GM12892 (cell line): ENCODE measurements at places on chromosomes 5 and 9.
A peak's percentile ranks its signal among the peaks of the same experiment; 100 is the strongest.

- no peak for DNase-seq
Measured at GRCh38 chr5:114450437-114450836, 88.6 kb downstream of the KCNN2 start.

DNA sequence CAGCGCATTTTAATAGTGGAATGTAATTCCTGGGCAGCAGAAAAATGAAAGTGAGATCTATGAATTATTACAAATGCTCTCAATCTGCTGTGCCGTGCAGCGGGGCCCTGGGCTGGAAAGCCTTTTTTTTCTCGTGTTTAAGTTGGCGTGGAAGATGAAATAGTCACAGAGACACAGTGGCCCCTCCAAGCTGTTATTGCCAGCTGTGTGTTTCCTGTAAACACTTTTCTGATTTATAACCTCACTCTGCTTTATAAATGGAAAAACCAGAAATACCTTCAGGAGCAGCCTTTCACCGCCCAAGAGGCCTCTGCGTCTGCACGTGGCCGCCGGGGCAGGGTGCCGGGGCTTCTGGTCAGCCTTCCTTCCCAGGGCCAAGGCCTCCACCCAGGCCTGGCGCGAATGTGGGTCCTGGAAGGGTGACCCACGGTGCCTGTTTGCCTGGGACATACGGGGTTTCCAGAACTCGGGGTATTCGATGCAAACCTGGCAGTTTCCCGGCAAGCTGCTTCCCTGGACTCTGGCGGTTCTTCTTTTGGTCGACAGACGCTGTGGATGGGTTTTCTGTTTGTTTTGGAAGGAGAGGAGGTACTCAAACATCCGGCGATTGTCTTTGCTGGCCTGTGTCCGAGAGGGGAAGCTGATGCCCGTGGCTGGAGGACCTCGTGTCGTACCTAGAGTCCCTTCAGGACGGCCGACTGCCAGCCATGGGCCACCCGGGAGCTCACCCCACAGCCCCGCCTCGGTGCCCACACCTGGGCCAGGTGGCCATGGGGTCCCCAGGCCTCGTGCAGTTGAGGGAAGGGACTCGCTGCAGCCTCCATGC, 256.7 kb downstream of the PARP8 start:
- no peak for DNase-seq

DNA sequence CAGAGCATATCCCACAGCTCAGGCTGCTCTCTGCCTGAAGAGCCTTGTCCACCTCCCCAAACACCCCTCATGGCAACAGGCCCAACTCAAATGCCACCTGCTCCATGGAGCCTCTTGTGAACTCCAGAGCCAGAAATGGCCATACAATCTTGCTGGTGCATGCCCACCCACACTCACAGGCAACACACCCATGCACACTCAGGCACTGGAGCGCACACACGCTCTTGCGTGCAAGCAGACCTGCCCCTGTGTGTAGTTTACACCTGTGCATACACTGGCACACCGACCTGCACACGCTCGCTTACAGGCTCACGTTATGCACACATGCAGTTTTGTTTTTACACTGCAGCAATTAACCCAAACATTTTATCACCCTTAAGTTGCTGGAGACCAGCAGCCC, 40.0 kb downstream of the HRH2 start:
- no peak for DNase-seq

DNA sequence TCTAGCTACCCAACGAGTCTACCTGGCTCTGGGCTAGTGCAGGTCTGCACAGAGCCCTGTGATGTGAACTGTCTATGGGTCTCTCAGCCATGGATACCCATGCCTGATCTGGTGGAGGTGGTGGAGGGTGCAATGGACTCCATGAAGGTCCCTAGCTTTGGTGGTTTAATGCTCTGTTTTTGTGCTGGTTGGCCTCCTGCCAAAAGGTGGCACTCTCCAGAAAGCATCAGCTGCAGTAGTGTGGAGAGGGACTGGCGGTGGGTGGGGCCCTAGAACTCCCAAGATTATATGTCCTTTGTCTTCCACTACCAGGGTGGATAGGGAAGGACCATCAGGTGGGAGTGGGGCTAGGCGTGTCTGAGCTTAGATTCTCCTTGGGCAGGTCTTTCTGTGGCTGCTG, 290.1 kb downstream of the AGTPBP1 start:
- no peak for DNase-seq

DNA sequence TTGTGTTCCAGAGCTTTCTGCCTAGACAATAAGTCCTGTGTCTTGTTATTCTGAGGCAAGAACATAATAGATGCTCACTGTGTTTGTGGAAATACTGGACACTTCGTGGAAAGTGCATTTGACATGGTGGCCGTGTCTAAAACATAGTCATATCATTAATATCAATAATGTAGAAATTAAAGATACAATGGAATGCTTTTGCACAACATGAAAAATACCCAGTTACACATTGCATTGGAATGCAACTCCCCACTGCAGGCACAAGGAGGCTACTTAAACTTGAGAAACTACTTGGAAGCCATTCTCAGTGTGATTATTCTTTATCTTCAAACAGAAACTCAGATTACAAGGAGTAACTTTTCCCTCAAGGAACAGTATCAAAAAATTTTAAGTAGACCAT, 145.3 kb upstream of the ZNF462 start:
- DNase-seq: no peak

- DNase-seq: no peak
Measured at GRCh38 chr5:133825631-133826289, 142.7 kb downstream of the C5orf15 start.

GRCh38 chr5:128408622-128409021, 129.4 kb downstream of the FBN2 start:
- no peak for DNase-seq

GRCh38 chr9:127869310-127870152, 7.9 kb downstream of the AK1 start:
- DNase-seq: peak; percentile 97

DNA sequence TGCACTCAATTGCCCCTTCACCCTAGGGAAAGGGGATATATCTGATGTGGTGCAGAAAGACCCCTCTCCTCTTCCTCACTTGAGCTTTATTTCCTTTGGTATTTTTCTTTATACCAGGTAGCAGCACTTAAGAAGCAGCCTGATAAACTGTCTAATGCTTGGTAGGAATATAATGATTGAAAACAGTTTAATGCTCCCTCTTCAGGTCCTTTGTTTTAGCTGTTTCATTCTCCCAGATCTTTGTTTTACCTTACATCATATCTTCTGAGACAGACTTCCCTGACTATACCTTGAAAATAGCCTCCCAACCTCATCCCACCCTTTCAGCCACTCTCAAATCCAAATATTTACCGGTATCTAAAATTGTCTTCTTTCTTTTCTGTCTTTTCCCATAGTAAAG, 87.9 kb downstream of the NUDT12 start:
- no peak for DNase-seq

GRCh38 chr5:82698026-82698425, 379.2 kb downstream of the TMEM167A start:
- DNase-seq: no peak

- DNase-seq: peak; percentile 1
Measured at GRCh38 chr9:33049680-33050361, 24.7 kb downstream of the DNAJA1 start.

GRCh38 chr9:19122490-19123042, 4.7 kb downstream of the PLIN2 start:
- DNase-seq: no peak

- DNase-seq: no peak
Measured at GRCh38 chr5:135447298-135447929, at the start of gene DCANP1. DCANP1 (minus strand) TSS chr5:135447348; CDS start chr5:135447108, 240 bp downstream.

- no peak for DNase-seq
Measured at GRCh38 chr5:128349044-128349858, 188.8 kb downstream of the FBN2 start.

GRCh38 chr5:94998670-94999069, 286.2 kb downstream of the MCTP1 start:
- no peak for DNase-seq

DNA sequence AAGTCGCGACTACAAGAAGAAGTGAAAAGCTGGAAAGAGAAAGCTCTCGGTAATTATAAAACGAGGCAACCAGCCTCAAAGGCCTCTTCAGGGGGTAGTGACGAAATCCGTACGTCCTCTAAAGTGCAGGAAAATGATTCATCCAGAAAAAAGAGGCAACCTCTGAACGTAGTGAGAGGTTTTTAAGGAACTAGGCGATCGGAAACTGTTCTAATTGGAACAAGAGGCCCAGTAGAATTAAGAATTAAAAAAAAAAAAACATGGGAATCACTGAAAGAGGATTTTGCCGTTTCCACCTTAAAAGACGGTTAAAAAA, 1.0 kb downstream of the CSNK1A1 start:
- DNase-seq: no peak

DNA sequence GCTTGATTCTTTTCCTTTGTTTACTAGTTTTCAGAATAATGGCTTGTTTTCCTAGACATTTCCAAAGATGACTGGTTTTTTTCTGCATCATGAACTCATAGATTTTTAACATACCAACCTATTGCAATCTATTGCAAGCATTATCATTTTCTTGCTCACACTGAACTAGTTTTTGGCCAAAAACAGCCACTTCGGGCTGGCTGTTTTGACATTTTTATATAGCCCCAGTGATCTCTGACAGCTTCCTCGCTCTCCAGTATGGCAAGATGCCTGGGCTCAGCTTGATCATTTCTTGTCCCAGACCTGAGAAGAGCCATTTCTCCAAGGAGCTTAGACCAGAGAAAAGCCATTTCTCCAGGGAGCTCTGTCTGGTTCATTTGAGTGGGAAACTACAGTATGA, 94.3 kb upstream of the MAMDC2 start:
- DNase-seq: no peak

GRCh38 chr5:24749701-24750100, 104.9 kb upstream of the CDH10 start:
- no peak for DNase-seq

- no peak for DNase-seq
Measured at GRCh38 chr5:148909040-148909439, 82.6 kb downstream of the ADRB2 start.

- DNase-seq: no peak
Measured at GRCh38 chr5:158884827-158885518, 214.7 kb downstream of the EBF1 start.

DNA sequence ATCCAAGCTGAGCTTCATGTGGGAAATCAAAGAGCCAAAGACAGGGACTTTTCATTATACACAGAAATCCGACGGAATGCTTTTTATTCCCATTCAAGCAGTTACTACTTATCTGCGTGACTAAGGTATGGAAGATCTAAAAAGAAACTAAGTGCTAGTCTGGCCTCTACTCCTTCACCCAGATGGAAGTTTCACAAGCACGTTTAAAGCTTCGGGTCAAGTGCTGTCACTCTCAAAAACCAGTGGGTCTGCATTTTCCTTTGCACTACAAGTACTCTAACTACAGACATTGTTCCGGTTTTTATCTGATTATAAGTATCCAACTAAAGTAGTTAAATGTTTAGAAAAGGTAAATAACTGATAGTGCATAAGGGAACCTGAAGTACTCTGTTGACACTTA, 13.7 kb upstream of the MTAP start:
- DNase-seq: no peak

DNA sequence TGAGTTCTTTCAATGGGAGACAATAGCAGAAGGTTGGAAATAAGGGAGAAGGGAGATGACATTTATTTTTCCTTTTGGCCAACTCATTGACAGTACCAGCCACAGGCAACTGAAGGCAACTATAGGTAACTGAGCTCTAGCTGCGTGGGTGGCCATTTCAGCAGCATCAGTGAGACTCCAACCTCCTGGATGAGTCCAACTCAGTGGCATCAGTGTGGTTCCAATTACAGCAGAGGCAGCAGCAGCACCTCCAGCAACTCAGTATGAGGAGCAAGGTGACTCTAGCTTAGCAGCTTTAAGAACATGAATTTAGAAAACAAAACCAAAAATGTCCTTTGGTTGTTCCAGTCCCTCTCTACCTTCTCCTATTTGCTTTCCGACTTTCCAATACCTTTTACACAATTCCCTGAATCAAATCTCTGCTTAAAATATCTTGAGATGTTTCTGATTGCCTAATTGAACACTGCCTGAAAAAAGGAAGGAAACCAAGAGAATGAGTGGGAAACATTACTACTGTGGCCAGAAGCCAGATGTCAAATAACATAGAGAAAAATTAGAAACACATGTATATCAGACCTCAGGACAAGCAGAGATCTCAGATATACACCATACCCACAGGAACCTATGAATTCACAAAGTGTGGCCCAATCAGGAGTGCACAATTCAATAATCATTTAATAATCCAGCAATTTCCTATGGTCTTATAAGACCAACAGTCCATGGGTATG, 166.5 kb upstream of the RORB start:
- DNase-seq: no peak

GRCh38 chr5:174454464-174454863, 269.9 kb upstream of the MSX2 start:
- DNase-seq: no peak

- DNase-seq: no peak
Measured at GRCh38 chr9:70814597-70814996, 306.8 kb downstream of the TRPM3 start.

DNA sequence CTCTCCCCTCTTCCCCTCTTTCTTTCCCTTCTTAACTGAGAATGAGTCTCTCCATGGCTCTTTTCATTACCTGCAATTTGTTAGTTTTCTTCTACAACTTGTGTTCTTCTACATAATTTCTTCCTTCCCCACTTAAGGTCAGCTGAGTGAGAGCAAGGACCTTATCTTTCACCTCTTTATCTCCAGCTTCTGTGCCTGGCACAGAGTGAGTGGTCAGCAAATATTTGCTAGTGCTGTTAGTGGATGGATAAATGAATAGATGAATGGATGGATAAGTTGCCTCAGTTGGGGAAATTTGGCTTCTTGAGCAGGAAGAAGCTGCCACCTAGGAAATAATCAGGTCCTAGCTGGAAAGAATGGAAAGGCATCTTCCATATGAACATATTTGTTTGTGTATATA, 44.6 kb upstream of the PPARGC1B start:
- no peak for DNase-seq

- DNase-seq: no peak
Measured at GRCh38 chr9:75130621-75131230, 42.4 kb downstream of the OSTF1 start.

DNA sequence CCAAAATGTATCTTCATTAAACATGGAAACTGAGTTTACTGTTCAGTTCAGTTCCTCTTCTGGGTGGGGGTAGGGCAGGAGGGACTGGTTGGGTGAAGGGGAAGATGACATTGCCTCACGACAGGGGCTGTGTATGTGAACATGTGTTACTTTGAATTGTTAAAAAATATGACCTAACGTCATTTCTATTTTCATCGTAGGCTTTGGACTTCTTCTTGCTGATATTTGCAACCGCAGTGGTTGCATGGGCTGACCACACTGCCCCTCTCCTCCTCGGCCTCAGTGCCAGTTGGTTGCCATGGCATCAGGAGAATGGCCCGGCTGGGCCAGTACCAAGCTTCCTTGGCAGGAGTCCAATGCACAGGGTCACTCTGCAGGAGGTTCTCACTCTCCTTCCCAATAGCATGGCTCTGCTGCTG, 41.5 kb downstream of the HACD4 start:
- no peak for DNase-seq
